ENCODE measurements at places on chromosomes 3 and 15.

DNA sequence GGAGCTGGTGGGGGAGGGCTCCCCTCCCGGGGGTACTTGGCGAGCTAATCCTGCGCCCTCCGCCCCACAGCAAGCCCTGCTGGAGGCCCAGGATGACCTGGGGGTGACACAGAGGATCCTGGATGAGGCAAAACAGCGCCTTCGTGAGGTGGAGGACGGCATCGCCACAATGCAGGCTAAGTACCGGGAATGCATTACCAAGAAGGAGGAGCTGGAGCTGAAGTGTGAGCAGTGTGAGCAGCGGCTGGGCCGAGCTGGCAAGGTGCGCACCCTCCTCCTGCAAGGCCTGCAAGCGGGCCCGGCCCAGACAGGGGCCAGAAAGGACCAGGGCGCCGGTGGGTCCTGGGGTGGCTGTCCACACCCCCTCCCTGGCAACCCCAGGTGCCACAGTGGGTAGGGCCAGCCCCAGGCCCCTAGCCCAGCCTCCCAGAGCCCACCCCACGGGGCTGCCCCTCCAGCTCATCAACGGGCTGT lies 56.5 kb downstream of the SEMA3G start:
- no peak for DNase-seq

- DNase-seq = no peak
These were observed 4.7 kb downstream of the EHD4 start for GRCh38 chr15:41967506-41968206.

- DNase-seq = no peak
These were observed 440.5 kb upstream of the ADAMTS9 start for GRCh38 chr3:65128346-65128745.

GRCh38 chr3:196135693-196136639 lies 54.1 kb upstream of the TFRC start:
- no peak for DNase-seq

DNA sequence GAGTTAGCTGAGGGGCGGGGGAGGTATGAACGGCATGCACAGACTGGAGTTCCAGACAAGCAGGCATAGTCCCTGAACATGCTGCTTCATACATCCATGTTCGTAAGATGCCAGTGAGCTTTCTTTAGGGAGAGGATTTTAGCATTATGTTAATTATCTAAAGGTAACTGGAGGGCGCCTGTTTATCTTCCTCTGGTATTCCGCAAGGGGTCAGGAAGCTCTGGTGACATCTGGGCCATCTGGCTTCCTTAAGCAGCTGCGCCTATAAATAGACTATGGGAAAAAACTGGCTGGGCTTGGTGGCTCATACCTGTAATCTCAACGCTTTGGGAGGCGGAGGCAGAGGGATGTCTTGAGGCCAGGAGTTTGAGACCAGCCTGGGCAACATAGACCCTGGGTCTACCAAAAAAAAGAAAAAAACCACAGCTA lies 1.5 kb upstream of the FBXO22 start:
- no peak for DNase-seq

DNA sequence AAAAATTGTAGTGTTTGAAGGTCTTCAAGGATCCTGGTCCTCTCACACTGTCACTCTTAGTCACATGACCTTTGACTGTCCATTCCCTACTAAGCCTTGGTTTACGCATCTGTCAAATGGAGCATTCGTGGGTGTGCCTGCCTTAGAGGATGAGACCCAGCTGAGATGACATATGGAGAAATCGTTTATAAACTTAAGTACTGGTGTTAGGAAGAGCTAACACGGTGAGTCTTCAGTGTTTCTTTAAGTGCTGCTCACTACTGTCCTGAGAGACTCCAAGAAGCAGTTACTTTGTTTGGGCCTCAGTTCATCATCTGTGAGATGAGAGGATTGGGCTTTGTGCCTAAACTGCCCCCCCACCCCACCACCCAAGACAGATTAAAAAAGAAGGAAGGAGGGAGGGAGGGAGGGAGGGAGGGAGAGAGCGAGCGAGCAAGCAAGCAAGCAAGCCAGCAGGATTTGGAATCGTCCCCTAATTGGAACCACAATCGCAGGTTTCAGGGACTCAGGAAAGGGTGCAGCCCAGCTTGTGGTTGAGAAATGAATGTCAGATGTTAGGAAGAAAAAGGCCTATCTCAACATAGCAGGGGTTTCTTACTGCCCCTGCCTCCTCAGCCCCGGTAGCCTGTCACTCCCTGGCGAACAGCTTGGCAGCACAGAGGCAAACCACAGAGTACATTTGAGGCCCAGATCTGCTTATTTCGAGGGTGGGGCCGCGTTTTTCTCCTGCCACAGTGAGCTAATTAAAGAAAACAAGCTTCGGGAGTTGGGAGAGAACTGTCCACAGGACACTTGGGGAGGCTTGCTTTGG lies 32.7 kb downstream of the SMAD3 start:
- no peak for DNase-seq

DNA sequence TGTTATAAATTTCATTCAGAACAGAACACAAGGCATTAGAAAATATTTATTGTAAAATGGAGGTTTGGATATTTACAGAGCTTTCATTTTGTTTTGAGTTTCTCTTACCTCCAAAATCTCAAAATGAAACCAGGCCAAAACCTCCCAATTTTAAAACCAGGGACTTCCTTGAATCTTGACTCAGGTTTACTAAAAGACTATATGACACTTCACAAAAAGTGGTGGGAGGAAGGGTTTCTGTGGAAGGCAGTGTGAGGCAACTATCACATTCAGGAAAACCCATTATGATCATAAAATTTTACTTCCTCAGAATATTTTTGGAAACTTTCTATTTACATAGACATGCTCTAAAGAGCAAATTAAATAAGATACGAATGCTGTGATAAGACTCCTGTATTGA lies 205.8 kb upstream of the EOMES start:
- DNase-seq = no peak
